CD14-positive monocyte (primary cell): ENCODE measurements at places on chromosomes 1 and 21.

- DNase-seq = peak; percentile 71
These were observed 455 bp downstream of the UCHL5 start for GRCh38 chr1:193058529-193059281.

DNA sequence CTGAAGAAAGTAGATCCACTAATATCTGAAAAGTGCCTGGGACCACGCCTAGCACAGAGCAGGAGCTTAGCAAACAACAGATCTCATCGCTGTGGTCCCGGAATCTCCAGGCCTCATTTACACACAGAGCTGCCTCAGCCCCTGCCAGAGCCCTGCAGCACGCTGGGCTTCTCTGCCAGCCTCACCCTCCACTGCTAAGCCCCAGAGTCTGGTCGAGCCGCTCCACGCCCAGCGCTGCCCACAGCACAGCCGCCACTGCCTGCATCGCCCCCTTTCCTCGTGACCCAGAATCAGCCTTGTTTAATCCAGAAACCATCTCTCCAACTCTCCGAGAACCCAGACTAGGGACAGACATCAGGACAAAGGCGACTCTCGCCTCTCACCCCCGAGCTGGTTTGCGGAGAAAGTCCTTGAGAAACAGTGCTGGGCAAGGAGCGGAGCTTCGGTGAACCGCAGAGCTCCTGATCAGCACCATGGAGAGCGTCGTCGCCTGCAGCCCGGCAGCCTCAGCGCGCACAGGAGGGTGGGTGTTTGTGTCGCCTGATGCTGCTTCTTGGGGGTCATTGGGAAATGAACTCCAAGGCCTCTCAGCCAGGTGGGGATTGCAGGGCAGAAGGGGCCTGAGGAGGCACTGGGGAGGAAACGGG lies 145.1 kb downstream of the NPHP4 start:
- DNase-seq = no peak

GRCh38 chr21:43984905-43985689 lies 27.0 kb upstream of the TRAPPC10 start:
- DNase-seq = no peak

DNA sequence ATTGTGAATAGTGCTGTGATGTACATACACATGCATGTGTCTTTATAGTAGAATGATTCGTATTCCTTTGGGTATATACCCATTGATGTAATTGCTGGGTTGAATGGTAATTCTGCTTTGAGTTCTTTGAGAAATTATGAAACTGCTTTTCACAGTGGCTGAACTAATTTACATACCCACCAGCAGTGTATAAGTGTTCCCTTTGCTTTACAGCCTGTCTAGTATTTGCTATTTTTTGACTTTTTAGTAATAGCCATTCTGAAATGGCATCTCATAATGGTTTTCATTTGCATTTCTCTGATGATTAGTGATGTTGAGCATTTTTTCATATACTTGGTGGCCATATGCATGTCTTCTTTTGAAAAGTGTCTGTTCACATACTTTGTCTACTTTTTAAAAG lies 54.5 kb upstream of the FAM78B start:
- DNase-seq = no peak

- no peak for DNase-seq
These were observed 20.0 kb downstream of the UBASH3A start for GRCh38 chr21:42423685-42424084.
